Right cardiac atrium (tissue), 5 donors: ENCODE measurements at places on chromosomes 2 and 18.

DNA sequence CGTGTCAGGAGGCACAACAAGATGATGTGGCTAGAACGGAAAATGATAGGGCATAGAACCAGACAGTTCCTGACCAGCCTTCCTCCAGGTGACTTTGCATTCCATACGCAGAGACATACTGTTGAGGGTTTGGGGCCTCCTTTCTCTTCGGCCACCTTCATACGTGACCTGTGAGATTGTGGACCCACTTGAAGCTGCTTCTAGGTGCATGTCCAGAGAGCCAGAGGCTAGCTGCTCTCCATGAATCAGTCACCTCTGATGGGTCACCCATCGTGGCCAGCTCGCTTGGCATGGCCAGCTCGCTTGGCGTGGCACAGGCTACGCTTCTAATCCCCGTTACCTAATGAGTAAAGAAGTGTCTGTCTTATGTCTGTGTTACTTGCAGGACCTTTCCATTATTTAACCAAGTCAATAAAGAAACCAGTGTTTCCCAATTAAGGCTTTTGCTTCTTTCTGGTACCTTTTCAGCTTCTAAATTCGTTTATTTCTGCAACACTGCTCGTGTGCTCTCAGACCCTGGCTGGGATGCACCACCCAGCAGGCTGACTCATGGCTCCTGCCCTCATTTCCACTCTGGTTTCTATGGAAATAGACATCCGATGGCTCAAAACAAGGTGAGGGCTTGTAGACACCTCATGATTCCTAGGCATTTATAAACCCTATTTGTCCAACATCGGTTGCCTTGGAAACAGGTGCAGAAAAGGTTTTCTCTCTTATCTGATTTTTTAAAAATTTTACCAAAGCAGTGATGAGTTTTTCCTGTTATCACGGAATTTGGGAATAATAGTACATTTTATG lies 86.7 kb upstream of the B3GNT7 start:
- no peak for DNase-seq

GRCh38 chr2:1791685-1792435 lies 47.5 kb upstream of the PXDN start:
- DNase-seq: no peak

- DNase-seq: no peak
These were observed 32.5 kb downstream of the CMPK2 start for GRCh38 chr2:6833300-6833604.

GRCh38 chr2:71120195-71120594 lies 9.8 kb downstream of the MCEE start:
- no peak for DNase-seq

GRCh38 chr2:32227492-32227891 lies 37.2 kb downstream of the NLRC4 start:
- no peak for DNase-seq

- peak; percentile 59 for DNase-seq
These were observed 122.4 kb upstream of the SLC1A4 start for GRCh38 chr2:64866797-64867196.

DNA sequence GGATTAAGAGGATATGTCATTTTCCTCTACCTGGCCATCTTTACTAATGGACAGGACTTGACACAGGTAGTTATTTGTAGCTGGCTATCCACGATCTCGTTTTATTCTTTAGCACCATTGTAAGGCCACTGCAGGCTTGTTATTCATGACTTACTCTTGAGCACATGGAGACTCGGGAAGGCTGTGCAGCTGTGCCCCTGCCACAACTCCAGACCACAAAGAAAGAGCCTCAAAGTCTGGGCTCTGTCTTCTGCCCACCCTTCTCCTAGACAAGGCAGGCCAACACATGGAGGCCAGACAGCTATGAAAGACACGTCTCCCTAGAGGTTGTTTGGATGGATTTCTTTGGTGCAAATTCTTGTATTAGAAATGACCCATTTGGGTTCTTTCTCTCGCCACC lies 133.8 kb downstream of the NAPG start:
- DNase-seq: no peak

DNA sequence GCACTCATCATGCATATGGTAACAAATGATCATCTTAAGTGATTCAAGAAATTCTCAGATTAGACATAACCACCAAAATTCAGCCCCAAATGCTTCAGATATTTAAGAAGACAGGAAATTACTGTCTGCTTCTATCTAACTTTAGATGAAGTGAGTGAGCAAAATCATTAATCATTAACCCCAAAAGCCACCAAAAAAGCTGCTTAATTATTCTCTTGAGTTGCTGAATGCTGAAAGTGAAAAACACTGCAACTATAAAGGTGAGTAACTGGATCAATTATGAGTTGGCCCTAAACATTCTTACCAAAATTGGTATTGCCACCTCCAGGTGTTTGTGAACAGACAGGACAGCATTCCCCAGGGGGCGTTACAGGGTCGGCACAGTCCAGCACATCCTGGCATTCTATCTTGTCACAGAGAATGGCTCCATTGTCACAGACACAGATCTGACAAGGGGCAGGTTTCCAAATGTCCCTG lies 69.6 kb downstream of the COL5A2 start:
- peak; percentile 18 for DNase-seq

DNA sequence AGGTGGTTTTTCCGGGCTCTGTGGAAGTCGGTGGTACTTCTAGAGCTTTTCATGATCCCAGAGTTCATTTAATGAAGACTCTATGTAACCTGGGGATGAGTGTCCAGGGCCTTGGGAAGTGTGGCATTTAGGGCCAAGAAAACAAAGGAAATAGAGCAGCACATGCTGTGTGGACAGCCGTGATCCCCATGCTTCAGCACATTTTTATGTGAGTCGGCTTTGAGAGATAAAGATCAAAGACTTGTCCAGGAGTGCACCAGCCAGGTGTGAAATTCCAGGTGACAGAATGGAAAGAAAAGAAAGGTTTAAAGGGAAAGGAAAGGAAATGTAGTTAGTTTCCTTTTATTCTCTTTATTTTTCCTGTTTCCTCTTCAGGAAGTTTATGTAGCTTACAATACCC lies 258.0 kb upstream of the NRP2 start:
- DNase-seq: no peak

DNA sequence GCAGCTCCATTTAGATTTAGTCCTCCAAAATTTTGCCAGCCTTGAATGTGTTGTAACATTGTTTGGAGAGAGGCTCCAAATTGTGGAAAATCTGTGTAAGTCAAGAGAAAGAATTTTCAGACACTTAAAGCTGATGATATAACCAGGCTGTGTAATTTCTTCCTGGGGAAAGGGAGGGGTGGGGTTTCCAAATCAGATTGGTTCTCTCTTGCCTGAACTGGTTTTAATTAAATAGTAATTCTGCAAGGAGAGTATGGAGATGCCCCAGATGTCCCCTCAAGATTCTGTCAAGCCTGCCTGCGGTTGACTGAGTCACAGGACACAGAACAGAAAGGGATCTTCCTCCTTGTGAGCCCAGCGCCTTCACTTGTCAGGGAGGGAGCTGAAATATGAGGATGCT lies 54.5 kb downstream of the C18orf63 start:
- DNase-seq: no peak

- no peak for DNase-seq
These were observed 654 bp upstream of the ASB1 start for GRCh38 chr2:238425979-238426567.

- DNase-seq: no peak
These were observed 36.6 kb downstream of the KCNS3 start for GRCh38 chr2:17915099-17915498.

DNA sequence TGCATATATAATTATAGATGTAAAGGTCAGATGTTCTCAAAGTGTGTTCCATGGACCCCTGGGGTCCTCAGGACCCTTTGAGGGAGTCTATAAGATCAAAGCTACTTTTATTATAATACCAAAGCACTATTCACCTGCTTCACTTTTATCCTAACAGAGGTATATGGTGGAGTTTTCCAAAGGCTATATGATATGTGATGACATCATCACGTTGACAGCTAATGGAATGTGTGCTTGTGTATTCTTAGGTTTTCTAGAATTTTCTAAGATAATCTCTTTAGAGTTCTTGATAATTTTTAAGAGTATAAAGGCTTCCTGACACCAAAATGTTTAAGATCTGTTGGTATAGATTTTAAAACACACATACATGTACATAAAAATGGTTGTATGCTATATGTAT lies 10.4 kb upstream of the ALK start:
- no peak for DNase-seq

DNA sequence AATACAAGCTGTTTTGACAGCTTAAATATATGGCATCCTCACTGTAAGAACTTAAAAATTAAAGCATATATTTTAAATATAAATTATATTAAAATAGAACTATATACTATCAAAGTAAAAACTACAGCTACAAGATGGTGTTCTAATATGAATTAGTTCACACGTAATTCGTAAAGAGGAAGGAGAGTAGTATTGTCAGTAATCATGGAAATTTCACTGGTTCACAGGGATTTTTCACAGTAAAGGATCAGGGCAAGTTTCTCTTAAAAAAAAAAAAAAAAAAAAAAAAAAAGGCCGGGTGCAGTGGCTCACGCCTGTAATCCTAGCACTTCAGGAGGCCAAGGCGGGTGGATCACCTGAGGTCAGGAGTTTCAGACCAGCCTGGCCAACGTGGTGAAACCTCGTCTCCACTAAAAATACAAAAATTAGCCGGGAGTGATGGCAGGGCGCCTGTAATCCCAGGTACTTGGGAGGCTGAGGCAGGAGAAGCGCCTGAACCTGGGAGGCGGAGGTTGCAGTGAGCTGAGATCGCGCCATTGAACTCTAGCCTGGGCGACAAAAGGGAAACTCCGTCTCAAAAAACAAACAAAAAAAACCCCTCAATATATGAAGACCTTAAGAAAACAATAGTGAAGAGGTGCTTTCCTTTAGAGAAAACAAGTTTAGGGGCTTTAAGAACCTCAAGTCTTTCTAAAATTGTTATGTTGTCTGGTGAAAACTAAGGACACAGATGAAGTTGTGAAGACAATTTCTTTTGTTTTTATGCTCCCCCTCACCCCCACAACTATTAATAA lies 32.5 kb downstream of the PNO1 start:
- DNase-seq: no peak

DNA sequence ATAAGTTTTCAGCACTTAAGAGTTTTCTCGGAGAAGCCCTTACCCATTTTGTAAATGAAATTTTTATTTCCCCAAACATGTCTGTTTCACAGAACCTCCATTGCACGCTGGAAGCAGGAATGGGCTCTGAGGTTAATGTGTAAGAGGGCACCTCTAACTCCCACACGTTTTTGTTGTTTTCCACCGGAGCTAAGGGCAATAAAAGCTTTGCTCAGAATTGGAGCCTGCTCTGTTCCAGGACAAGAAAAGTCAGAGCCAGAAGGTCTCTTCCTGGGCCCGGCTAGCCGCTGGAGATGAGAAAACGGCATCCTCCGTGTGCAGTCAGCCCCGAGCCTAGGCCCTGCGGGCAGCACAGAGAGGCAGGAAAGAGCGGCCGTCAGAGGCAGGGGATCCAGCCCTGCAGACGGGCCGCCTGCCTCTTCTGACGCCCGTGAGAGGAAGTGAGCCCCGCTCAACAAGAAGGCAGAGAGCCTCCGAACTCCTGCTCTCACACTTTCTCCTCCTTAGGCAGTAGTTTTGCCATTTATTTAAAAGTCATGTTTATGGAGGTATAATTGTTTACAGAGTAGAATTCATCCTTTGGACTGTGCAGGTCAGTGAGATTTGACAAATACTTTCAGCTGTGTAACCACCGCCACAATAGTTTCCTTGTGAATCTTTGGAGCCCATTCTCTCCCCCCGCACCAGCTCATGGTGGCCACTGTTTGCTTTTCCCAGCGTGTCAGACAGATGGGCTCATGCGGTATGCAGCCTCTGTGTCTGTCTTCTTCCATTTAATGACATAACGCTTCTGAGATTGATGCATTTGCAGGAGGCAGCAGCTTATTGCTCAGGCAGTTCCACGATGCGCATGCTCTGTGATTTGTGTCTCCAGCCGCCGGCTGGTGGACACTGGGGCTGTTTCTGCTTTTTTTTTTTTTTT lies 117.3 kb downstream of the GALR1 start:
- DNase-seq: no peak

- no peak for DNase-seq
These were observed 154.9 kb upstream of the ARHGAP28 start for GRCh38 chr18:6574631-6575030.

GRCh38 chr2:62550461-62550860 lies 44.5 kb upstream of the TMEM17 start:
- DNase-seq: no peak
